ENCODE measurements at places on chromosomes 6 and 20.

DNA sequence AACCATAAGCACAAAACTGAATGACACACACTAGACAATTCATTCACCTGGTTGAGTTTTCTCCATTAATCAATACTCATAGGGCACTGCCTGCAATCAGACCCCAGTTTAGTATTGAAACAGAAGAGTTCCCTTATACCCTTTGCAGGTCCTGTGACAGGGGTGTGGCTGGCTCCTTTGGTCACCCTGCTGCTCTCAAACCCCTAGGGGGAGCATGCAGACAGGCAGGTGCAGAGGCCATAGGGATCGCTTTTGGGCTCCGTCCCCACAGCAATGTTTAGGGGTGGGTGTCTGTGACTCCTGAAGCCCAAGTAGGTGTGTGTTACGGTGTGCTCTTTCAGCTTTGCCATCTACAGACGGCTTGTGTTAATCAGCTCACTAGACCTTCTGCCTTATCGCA lies 210.4 kb downstream of the CENPW start:
- no peak for DNase-seq

DNA sequence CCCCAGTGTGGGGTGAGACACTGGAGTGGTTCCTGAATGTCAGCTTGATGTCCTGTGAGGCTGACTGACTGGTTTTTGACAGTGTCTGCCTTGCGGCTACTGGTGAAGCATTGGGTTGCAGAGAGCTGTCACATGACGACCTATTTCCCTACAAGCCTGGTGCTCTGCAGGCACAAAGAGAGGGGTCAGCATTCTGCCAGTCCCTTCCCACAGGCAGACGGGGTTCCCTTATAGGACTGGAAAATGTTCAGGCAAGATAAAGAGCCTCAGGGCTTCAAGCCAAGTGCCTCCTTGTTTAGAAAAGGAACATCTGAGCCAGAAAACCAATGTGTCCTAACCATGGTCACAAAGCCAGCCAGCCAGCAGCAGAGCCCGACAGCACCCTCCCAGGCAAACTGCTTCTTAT lies 11.0 kb downstream of the LY86 start:
- no peak for DNase-seq

GRCh38 chr20:41347523-41348429 lies 7.2 kb downstream of the LPIN3 start:
- DNase-seq, result peak; percentile 29

DNA sequence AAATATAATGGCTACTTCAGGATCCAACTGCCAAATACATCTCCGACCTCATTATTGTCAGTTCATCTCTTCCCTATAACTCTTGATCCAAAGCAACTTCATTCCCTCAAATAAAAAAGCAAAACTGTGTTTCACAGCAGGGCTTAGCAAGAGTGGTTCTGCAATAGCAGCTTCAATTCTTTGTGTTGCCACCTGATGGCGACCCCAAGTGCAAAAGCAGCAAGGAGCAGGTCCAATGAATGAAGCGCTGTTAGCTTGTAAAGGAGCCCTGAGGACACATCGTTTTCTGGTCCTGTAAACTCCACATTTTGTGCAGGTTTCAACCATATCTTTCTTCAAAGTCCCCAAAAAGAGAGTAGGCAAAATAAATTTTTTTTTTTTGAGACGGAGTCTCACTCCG lies 19.6 kb downstream of the RTN4IP1 start:
- no peak for DNase-seq

GRCh38 chr6:3013901-3014674 lies 14.4 kb downstream of the NQO2 start:
- DNase-seq, result no peak

DNA sequence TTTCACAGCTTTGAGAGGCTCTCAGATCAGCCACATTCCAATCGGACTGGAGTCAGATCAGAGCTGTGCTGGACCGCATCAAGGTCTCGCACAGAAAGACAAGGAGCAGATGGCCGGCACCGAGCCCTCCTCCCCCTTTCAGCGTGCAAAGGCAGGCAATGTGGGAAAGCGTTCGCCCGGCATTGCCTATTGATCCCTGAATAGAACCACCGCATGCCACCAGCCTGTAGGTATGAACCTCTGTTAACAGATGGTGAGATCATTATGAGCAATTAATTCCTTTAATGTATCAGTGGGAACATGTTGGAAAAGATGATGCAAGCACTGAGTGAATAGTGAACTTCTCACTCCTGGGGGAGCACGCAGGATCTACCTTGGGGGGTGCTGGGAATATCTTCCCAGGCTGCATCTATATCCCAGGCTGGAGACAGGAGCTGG lies 117.5 kb upstream of the ID4 start:
- DNase-seq, result peak; percentile 64

DNA sequence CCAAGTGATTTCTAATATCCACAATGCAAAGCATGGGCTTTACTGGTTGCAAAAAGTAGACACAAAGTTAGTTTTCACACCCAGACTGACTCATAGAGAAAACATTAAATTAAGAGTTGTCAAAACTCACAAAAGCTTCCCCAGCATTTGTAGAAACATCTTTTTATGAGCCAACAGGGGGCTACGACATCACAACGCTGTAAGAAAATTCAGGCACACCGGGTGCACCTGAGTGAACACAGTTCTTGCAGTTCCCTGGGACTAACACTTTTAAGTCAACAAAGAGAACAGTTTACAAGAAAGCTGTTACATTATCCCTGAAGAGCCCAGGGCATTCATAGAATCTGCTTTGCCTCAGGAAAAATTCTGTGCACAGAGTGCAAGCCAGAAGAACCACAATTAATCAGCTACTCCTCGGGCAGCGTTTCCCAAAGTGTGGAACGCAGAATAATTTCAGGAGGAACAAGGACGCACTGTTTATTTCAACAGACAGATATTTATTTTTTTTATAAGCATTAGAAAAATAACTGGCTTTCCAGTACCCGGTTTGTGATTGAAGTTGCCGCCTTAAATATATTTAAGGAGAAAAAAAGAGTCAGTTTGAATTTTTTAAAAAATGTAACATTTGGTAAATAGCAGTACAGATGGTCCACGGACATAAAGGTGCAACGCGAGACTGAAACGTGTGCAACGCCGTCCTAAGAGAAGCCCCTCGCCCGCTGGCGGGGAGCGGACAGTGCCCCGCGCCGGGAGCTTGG lies 1.2 kb downstream of the NCOA5 start:
- DNase-seq, result peak; percentile 25

- no peak for DNase-seq
Observed at GRCh38 chr6:158010591-158011477, 29.2 kb downstream of the SYNJ2 start.

DNA sequence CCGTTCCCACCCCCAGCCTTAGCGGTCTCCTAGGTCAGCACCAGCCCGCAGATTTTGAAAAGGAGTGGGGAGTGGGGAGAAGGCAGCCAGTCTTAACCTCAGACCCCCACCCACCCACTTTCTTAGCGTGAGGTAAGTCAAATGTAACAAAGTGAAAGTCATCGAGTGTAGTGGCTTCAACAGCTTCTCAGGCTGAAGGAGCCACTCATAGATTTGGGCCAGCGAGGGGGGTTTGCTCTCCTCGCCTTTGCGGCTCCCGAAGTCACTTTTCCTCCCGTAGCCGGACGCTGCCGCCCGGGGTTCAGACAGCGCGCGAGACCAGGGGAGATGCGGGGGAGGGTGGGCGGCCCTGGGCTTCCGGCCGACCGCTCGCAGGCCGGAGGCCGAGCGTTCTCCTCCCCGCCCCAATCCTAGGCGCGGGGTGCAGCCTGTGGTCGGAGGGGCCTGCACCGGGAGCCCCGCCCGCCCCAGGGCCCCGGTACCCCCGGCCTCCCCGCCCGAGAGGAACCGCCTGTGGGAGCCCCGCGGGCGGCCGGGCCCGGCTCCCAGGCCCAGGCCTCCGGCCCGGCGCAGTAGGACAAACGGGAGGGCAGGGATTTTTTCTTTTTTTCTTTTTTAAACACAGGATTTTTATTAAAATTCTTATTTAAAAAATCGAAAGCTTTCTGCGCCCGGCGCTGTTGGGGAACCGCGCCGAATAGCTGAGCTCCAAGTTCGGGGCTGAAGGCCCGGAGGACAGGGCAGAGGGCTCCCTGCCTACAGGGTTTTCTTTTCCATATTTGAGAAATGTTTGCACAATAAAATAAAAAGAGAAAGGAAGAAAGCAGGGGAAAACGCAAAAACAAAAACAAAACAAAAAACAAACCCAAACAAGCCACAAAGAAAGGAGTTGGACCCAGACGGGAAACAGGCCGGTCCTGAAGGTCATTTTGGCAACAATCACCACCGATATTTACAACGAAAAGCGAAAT lies 3.2 kb downstream of the NKX2-2 start:
- no peak for DNase-seq

GRCh38 chr20:25623225-25623735 lies 534 bp downstream of the NANP start:
- peak; percentile 38 for DNase-seq

DNA sequence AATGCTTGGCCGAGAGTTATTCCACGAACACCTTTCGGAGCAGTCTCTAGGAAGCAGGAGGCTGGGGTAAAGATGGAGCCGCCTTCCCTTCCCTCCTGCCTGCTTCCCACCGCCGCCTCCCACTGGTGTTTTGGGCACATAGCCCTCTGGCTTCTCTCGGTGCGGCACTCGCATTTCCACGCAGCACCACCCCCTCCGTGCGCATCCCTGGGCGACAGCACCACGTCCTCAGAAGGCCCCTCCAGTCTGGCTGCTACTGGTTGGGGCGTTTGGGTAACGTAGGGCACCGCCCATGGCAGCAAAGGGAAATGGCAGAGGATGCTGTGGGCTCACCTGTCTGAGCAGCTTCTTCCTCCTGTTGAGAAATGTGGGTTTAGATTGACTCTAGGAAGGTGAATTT lies 2.4 kb downstream of the COL20A1 start:
- DNase-seq, result no peak

- DNase-seq, result no peak
Observed at GRCh38 chr6:109316909-109317308, 65.4 kb downstream of the CD164 start.

DNA sequence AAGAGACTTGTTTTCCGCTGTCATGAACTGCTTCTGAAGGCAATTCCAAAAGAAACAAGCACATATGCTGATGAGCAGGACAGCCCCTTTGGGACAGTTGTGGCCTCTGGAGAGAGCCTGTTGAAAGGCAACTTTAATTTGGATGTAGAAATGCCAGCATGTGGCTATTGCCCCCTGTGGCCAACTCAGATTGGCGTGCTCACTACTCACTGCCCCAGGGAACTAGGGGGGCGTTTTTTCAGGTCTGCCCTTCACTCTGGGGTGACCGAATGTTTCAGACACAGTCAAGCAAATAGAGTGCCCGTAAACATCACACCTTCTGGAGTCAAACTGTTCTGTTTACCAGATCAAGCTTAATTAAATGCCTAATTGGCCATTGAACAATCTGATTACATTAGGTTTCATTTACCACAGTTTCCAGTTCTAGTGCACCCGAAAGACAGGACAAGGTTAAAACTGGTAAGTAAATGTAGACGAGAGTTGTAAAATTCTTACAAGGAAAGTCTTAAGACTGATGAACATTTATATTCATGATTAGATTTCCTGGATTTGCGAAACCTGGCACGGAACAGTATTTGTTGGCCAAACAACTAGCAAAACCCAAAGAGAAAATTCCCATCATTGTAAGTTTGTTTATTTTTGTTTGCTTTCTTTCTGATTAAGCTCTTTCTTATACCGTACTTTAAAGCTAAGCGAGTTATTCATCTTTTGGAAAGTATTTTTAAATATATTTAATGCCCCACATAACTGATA lies 75.9 kb upstream of the SYNJ2 start:
- DNase-seq, result no peak

GRCh38 chr20:61331543-61331942 lies 79.5 kb downstream of the CDH4 start:
- no peak for DNase-seq

GRCh38 chr20:35661053-35661452 lies 3.6 kb downstream of the CPNE1 start:
- no peak for DNase-seq

DNA sequence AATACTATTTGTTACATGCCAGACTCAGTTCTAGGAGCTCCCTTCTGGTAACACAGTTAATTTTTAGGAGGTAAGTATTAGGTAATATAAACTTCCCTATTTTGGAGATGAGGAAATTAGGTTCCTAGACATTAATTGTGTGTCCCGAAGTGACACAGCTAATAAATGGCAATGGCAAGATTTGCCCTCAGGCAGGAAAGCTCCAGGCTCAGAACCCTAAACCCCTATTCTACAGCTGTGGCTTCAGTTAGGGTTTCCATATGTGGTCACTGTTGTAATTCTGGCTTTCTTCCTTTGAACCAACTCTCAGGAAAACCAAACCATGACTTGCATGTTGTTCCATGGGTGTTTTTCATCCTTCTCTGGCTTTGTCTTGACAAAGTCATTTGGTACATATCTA lies 188.2 kb downstream of the PLCB1 start:
- no peak for DNase-seq

DNA sequence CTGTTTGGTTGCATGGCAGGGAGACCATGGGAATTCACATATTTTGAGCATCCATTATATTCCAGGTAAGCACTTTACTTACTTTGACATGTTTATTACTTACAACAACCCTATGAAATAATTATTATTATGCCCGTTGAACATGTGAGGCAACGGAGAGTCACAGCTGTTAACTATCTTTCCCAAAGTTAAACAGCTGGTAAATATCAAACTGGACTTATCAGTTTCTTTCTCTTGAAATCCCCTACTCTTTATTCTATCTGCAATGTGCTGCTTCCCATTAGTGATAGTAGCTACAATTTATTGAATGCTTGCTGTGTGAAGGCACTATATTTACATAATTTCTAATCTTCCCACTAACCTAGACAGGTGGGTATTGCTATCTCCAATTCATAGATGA lies 847.7 kb upstream of the MAP3K7 start:
- no peak for DNase-seq

DNA sequence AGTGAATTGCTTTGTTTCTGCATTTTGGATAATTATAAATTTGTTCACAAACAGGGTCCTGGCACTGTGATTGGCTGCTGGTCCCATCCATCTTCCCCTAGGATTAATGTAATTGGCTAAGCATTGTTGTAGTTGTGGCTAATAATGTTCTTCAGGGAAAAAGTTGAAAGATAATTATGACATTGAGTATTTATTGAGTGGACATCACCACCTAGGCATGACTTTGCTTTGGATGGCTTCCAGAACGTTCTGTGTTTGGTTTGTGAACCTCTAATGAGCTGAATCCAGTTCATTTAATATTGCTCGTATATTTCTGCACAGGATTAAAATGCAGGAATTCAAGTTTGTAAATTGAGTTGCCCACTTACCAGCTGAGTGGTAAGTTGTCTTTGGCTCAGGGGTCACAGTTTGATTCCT lies 55.1 kb downstream of the ARID1B start:
- peak; percentile 84 for DNase-seq

DNA sequence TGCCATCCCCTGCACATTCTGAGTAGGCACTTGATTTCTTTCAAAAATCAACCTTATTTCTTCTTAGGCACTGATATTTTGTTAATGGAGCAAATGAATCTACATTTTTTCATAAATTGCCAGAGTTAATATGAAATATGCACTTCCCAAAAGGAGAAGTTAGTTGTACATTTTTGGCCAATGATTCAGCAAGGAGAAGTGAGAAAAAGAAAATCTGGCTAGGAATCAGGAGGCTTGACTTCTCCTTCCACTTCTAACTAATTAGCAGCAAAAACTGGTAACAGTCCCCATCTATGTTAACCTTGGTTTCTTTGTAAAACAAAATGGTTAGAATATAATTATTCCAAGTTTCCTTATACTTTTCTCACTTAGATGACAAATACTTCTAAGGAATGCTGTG lies 7.0 kb upstream of the DSE start:
- DNase-seq, result peak; percentile 22
